ENCODE measurements at places on chromosomes 12 and 14. TPM values are rescaled to one million over a fixed set of nuclear protein-coding genes. Genes with fewer than 3 reads are reported as not detected.

- no peak for DNase-seq
These were observed 21.4 kb upstream of the ATP2B1 start for GRCh38 chr12:89729946-89730459.

Gene PLEKHG7
- total RNA-seq = 2.7 TPM

Gene EIF2S3B
- 0.46 TPM for total RNA-seq

GRCh38 chr12:30144777-30145683 is 361.3 kb upstream of the TMTC1 start:
- DNase-seq = no peak

DNA sequence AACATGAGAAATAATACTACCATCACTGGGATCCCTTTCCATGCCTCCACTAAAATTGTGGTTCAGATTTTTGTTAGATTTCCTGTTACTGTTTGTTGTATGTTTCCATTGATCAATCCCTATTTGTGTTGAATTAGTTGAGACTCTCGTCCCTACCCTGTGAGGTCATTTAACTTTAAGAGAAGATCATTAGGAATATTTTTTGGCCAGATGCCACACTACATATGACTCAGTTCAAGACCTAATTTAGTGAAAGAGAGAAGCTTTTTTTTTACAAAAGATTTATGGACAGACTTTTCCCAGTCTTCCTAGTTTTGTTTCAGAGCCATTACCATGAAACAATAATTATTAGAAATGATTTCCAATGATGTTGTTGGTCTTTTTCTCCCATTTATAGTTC is 35.5 kb downstream of the CPSF6 start:
- DNase-seq = no peak

DNA sequence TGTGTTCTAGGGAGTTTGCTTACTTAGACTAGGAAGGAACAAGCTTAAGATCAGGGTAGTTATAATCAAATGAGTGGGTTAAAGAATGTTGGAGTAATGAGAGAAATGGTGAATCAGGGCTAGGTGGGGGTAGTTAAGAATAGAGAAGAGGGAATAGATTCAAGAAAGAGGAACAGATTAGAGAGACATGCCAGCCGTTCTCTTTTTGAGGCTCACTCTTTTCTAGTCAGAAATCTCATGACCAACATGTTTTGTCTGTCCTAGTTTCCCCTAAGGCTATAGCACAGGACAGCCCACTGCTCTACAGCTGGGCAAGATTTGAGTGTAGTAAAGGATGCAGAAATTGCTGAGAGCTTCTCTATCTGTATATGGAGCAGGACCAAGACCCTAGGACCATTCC is 258.4 kb downstream of the AKAP6 start:
- no peak for DNase-seq

DNA sequence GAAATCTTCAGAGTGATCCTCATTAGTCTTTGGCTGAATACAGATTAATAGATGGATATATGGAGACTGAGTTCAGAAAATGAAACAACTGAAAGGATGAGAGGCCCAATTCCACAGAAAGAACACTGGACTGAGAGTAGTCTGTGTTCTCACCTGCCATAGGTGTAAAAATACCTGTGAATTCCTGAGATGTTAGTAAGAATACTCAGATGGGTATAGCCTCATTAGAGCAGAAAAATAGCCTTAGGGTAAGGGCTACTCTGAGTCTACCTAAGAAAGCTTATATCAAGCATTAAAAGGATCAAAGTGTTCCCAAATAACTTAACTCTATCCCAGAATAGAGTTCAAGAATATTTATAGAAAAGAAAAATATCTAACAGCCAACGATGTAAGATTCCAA is 1510.3 kb upstream of the SEL1L start:
- DNase-seq = no peak

DNA sequence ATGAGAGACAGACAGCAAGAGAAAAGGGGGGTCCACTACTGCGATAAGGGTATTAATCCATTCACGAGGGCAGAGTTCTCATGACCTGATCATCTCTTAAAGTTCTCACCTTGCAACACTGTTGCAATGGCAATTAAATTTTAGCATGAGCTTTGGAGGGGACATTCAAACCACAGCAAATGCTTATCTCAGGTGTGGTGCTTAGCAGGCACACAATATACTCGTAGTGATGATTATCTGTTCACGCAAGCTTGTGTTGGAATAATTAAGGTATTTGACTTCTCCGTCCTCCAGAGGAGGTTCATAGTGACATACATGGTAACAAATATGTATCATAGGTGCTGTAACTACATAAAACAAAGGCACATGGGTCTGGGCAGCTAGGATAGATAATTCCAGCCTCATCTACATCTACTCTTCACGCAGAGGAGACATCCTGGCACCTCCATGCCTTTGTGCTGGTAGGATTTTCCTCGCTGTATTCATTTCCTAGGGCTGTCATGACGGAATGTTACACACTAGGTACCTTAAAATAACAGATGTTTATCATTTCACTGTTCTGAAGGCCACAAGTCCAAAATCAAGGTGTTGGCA is 221.2 kb downstream of the RBM19 start:
- no peak for DNase-seq

DNA sequence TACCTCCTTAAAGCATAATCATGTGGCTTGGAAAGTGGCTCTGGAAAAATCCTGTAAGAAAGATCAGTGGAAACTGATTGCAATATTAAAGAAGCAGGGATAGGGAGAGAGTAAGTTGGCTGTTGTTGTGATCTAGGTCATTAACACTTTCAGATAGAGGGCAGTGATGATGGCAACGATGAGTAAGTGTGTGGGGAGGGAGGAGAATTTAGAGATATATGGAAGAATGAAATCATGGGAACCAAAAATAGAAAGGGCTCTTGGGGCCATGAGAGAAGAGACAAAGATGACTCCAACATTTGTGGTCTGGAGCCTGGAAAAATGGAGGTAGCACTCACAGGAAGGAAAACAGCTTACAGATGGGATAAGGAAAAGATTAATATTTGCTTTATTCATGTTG is 23.3 kb downstream of the SNRPF start:
- DNase-seq = no peak

- DNase-seq = no peak
These were observed 8.4 kb downstream of the ACIN1 start for GRCh38 chr14:23086565-23086964.

DNA sequence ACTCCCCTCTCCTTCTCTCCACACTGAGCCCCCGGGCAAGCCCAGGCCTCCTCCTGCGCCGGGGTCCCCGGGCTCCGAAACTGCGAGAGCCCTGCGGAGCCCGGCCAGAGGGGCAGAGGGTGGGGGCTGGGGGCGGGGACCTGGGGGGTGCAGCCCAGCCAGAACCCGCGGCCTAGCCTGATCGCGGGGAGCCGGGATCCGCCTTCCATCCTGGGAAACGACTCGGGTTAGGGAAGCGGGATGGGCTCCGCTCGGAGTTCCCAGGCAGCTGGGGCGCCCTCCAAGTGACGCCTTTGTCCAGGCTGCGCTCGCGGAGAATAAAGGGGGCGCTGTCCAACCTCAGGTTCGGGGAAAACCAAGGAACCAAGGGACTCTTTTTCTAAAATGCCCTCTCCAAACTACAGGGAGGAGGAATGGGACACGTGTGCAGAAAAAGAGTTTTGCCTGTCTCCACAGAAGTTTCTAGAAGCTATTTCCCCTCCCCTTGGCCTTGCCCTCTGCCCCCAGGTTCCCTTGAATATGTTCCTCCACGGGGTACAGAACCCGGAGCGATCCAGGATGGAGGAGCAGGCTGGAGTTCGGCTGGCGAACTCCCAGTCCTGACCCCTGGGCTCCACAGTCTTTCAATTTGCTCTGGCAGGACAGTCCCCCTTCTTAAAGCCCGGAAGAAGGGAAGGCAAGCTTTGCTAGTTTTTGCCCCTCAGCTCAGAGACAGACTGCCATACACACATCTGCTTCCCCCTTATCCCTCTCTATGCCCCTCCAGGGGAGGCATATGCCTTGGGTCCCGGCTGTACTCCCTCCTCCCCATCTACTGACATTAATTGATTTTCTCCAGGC is 13.9 kb downstream of the NKX2-1 start:
- DNase-seq = no peak
